ENCODE measurements at places on chromosomes 11 and 22.

- peak; percentile 67 for DNase-seq
These were observed 61.8 kb downstream of the SLC22A12 start for GRCh38 chr11:64652586-64653387.

- DNase-seq = no peak
These were observed 300.5 kb downstream of the MIAT start for GRCh38 chr22:26957897-26958296.

DNA sequence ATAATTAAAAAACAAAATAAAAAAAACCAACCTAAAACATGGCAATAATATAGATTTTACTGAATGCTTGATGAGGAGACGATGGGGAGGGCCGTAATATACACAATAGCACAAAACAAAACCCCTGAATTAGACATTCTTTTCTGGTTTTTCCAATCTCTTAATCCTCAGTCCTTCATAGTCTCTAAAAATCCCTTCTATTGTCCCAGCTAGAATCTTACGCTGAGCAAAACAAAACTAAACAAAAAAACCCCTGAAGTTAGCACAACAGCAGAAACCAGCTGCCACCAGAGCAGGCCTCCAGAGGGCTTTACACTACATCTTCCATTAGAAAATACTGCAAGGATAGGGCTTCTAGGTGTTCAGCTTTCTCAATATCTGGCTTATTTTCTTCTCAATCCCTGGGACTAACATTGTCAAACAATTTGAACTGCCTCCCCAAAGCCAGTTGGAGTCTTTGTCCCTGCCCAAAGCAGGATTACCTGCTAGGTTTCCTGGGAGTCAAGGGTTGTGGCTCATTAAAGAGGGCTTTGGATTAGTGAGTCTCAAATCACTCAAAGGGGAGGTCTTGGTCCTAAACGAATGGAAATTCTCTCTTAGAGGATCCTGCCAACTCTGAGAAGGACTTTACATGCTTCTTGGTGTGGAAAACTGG lies 2.1 kb upstream of the RNF26 start:
- no peak for DNase-seq

DNA sequence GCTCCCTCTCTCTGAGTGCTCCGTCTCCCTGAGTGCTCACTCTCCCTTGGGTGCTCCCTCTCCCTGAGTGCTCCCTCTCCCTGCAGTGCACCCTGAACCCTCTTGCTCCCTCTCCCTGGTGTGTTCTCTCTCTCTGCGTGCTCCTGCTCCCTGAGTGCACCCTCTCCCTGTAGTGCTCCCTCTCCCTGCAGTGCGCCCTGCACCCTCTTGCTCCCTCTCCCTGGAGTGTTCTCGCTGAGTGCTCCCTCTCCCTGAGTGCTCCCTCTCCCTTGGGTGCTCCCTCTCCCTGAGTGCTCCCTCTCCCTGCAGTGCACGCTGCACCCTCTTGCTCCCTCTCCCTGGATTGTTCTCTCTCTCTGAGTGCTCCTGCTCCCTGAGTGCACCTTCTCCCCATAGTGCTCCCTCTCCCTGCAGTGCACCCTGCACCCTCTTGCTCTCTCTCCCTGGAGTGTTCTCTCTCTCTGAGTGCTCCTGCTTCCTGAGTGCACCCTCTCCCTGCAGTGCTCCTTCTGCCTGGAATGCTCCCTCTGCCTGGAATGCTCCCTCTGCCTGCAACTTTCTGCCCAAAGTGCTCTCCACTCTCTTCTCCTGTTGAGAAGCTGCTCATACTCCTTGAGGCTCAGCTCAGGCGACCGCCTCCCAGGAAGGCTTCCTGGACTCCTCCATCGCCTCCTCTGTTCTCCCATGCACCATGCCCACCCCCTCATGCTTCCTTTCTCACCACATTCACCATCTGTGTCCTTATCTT lies 48.4 kb upstream of the WNT7B start:
- DNase-seq = no peak

DNA sequence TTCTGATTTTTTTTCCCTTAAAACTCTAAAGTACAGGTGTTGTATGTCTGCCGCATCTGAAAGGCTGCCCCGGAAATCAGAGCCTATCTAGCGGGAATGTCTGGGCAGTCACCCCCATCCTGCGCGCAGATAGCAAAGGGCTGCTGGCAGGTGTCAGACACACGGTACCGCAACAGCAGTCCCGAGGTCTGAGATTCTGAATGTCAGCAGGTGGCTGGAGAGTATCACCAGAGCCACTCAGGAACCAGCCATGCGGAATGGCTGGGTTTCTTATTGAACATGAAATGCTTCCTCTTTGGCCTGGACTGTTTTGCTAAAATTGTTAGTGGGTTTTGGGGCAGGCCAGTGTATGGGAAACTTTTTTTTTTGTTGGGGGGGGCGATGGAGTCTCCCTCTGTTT lies 53.3 kb downstream of the CERK start:
- DNase-seq = no peak

- no peak for DNase-seq
These were observed 98.0 kb downstream of the NAT10 start for GRCh38 chr11:34203377-34203871.

DNA sequence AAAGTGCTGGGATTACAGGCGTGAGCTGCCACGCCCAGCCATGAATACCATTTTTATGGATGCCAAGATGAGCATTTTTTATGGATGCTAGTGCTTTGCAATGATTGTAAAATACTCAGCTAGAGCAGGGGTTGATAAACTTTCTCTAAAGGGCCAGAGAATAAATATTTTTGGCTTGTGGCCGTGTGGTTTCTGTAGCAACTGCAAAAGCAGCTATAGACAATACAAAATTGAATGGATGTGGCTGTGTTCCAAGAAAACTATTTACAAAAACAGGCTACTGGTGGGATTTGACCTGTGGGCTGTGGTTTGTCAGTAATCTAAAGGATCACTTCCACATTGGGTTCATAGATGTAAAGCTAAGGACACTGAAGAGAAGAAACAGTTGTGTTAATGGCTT lies 56.0 kb downstream of the COMMD9 start:
- no peak for DNase-seq

Measured in activated CD4-positive, alpha-beta T cell treated with anti-CD3 and anti-CD28 coated beads, Interleukin-2, amount 50 U/mL, for 4 hours (primary cell).